ENCODE measurements at places on chromosomes 11 and 22. TPM values are rescaled to one million over a fixed set of nuclear protein-coding genes. Genes with fewer than 3 reads are reported as not detected.

Gene NUCB2
- total RNA-seq: 18.5 TPM

DNA sequence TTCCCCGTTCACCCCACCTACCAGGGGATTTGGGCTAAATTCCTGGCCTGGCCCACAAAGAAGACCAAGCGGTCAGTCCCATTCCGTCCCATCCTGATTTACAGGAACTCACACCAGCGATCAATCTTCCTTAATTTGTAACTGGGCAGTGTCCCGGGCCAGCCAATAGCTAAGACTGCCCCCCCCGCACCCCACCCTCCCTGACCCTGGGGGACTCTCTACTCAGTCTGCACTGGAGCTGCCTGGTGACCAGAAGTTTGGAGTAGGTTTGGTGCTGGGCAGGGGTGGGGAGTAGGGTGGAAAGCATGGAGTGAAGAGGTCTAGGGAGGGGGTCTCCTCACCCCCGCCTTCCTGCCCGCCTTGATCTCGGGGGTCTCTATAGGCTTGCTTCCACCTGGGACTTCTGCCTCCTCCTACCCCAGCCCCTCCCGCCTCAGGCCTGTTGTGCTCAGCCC, at the start of gene SERPING1:
TSS of gene SERPING1 (plus strand) at position 225 of the 455 bp plus-strand sequence. CDS start 586 bp downstream, outside the sequence.
- no peak for DNase-seq

DNA sequence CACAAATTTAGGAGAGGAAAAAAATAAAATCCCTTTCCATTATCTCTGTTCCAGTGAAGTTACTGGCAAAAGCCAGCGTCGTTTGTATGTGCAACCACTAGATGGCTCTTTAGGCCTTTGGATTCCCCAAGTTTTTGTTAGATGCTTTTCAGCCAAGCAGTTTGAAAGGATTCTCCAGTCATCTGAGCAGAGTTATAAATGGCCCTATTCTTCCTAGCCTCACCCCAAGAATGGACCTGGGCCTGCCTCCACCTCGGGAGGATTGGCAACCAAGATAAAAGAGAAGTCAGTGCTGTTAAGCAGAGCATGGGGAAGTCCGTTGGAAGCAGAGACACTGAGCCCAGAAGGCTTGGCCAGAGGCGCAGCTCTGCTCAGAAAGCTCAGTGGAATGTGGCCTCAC, 15.4 kb downstream of the FAM181B start:
- DNase-seq: no peak

DNA sequence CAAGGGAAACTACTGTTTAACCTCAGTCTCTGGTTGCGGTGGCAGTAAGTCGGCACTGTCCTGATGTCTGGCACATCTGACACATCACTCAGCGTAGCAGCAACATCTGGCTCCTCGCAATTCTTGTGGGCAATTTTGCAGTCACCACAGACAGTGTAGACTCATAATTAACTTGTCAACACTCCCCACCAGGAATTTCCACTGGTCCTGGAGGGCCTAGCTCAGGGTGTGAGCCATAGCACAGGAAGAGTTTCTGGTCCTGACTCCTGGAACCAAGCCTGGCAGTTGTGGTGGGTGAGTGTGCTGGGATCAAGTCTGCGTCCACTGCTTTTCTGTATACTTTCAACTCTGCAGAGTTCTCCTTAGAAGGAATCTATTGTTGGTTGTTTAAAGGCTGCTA, 209.7 kb downstream of the SNX19 start:
- no peak for DNase-seq

GRCh38 chr11:114880442-114880841, 202.1 kb downstream of the NXPE2 start:
- no peak for DNase-seq

DNA sequence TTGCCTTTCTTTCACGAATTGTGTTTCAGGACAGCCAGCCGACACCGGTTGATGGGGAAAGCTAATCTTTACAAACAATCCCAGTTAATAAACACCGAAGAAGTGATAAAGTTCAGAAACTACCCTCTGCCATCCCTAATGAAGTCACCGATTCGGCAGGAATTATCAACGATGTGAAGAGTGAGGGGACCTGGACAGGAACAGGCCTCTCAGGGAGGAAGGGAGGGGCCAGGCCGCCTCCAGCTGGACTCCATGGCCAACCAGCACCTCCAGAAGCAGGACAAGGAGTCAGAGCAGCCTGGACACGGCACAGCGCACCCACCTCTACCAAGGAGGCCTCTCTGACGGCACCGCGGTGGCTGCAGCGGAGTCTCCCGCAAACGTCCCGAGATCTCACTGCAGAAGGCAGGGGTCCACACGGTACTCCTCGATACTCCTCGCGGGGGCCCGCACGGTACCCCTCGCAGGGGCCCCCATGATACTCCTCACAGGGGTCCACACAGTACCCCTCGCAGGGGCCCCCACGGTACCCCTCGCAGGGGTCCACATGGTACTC, 3.9 kb downstream of the TOLLIP start:
- DNase-seq: no peak

DNA sequence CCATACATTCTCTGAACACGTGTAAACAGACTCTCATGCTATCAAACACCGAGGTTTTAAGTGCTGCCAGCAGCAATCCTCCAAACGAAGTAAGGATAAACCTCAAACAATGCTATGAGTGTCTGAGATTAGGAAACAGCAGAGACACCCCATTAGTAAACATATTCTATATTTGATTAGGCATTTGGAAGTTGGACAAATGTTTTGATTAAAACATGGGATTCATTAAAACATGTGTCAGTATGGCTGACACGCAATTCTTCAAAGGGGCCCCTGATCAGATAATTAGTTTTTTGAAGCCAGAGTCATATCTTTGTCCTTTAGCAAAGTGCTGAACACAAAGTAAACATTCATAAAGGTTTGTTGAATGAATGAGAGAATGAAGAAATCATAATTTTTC, 33.2 kb upstream of the BLID start:
- no peak for DNase-seq

Measured in activated T-cell treated with anti-CD3 and anti-CD28 coated beads, Interleukin-2, amount 50 U/mL, for 4 hours (primary cell).